Stimulated activated CD4-positive, alpha-beta T cell treated with anti-CD3 and anti-CD28 coated beads, Interleukin-1b, Interleukin-23, amount 100 ng/mL, for 1 hour (primary cell): ENCODE measurements at places on chromosomes 7 and 10.

- DNase-seq: peak; percentile 77
Measured at GRCh38 chr7:1176891-1177373, 16.9 kb upstream of the ZFAND2A start.

DNA sequence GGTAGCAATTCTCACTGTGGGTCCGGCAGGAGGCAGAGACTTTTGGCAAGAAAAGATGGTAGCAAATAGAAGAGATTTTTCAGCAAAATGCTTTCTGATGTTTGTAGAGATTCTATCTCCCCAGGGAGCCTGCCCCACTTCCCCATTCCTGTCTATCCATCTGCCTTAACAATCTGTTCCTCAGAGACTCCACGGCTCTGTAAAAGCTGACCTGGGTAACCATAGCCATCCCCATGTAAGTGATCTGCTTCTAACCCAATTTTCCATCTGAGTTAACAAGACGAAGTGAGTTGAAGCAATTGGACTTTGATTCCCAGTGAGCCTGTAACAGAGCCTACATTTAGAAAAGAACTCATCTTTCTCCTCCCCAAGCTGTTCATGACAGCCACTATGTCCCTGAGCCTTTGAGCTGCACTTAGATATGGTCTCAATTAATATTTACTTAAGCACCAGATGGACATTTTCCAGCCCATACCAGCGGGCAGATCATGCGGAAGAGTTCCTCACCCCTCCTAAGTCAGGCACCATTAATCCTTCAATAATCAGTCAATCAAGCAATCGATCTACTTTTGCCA, 896.1 kb downstream of the CCSER2 start:
- DNase-seq: no peak

DNA sequence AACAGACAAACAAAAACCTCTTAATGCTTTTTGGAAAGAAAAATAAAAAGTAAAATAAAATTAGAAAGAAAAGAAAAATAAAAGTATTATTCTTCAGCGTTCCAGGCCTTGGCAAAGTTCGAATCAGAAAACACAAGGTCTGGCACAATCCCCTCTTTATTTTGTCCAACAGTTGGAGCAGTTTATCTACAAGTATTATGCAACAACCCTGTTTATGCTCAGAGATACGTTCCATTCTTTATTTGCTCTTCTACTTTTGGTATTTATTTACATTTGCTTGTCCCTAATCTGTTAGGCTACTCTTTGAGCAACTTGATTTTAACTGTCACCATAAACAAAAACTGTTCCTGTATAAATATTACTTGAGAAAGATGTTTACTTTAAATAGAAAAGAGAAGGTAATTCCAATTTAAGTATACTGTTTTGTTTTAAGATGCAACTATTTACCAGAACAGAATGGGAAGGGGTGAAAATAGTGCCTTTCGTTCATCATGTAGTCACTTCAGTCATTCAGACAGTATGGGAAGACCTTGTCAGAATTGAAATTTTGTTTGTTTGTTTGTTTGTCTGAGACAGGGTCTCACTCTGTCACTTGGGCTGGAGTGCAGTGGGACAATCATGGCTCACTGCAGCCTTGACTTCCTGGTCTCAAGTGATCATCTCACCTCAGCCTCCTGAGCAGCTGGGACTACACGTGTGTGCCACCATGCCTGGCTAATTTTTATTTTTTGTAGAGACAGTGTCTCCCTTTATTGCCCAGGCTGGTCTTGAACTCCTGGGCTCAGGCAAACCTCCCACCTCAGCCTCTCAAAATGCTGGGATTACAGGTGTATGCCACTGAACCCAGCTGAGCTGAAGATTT, 5.7 kb downstream of the PDK4 start:
- no peak for DNase-seq

DNA sequence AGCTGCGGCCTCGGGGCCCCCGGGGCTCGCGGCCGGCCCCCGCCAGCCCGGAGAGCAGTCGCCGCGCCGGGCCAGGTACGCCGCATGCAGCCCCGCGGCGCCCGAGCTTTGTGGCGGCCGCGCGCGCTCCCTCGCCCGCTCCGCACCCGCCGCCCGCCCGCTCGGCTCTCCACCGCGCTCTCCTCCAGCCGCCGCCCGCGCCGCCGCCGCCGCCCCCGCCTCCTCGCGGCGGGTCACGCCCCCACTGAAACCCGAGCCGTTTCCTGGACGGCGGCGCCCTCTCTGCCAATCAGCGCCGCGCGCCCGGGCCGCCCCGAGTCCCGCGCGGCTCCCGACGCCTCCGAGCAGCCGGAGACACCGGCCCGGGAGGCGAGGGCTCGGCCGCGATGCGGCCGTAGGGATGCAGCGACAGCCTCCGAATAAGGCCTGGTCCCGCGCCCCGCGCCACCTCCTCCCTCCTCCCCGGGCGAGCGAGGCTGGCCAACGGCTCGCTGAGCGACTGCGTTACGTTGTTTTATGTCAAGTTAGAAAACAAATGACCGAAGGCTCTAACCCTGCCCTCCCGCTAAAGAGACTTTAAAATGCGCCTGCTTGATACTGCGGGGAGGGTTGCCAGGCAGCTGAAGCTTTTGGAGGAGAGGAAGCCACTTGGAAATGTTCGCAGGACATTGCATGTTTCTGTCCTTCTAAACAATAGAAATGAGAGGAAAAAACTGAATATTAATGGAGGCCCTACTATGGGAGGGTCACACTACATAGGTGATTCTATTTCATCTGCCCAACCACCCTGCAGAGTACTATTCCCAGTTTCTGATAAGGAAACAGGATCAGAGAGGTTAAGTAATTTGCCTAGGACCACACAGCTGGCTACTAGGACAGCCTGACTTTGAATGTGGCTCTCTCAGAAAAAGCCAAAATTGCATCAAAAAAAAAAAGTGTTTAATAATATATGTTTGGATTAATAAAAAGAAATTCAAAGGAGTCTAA, at the start of gene FGFR2:
Gene FGFR2 (minus strand): TSS at position 182 of the 987 bp plus-strand sequence. CDS start 4,627 bp downstream, outside the sequence.
- DNase-seq: no peak

- DNase-seq: no peak
Measured at GRCh38 chr7:141522657-141523342, 28.4 kb upstream of the AGK start.

- DNase-seq: no peak
Measured at GRCh38 chr10:69473304-69473990, 22.2 kb downstream of the TSPAN15 start.
